Psoas muscle (tissue), 8 donors: ENCODE measurements at places on chromosomes 1 and 21. TPM values are rescaled to one million over a fixed set of nuclear protein-coding genes. Genes with fewer than 3 reads are reported as not detected.

DNA sequence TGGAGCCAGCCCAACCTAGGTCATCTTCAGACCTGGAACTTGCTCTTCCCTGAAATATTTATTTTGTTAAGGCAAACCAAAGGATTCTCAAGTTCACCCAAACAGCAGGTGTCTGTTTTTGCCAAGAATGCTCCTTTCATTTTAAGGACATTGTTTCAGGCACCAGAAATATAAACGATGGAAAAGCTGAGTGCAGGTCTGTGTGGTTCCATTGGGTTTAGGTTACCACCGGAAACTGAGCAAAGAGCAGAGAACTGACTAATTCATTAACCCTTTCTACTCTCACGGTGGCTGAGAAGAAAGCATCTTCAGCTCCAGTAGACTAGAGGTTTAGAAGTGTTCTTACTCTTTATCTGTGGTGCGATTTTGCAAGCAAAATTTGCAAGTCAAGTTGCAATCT, 38.0 kb upstream of the ZC3H11B start:
- DNase-seq: no peak

Gene DIO1
- polyA plus RNA-seq: not detected

- peak; percentile 45 for DNase-seq
These were observed 17.5 kb downstream of the LRRC71 start for GRCh38 chr1:156937883-156938282.

- no peak for DNase-seq
These were observed 2.8 kb downstream of the ADGRL2 start for GRCh38 chr1:81803431-81804110.

DNA sequence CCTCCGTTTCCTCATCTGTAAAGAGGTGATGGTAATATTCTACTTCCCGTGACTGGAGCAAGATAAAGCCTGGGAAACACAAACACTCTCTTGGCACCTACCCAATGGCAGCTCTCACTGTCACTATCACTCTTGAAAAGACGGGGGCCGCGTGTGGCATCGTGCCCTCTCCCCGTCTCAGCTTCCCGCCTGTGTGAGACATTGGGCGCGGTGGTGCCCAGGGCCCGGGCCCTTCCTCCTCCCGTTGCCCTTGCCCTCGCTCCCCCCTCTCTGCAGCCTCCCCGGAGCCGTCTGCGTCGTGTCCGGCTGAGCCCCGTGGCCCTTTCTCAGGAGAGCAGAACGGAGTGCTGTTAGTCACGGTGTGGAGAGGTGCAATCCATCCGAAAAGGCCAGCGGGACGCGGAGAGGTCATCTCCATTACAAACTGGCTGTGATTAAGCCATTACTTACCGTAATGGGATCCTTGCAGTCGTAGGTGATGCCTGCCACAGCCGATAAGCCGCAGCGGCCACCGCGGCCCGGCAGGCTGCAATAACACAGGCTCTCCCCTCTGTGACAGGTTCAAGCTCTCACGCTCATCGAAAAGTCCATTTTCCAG, 156.4 kb upstream of the ZC3H12A start:
- DNase-seq: no peak

DNA sequence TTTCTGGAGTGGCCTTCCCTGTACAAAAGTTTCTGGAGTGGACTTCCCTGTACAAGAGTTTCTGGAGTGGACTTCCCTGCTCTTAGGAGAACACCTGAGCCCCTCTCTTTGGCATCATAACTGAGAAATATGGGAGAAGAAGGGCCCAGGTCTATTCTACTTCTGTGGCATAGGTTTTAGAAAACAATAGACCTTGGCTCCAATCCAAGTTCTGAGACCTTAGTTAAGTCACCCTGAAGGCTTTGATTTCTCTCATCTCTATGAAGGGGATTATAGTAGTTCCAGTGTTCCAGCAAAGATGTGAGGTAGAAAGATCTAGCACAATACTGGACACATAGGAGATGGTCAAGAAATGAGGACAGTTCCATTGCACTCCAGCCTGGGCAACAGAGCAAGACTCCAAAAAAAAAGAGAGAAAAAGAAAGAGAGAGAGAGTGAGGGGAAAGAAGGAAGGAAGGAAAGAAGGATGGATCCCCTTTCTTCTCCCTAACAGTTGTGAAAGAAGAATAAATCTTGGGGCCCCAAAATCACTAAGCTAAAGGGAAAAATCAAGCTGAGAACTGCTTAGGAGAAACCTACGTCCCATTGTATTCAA, 13.3 kb upstream of the EIF4G3 start:
- DNase-seq: no peak

DNA sequence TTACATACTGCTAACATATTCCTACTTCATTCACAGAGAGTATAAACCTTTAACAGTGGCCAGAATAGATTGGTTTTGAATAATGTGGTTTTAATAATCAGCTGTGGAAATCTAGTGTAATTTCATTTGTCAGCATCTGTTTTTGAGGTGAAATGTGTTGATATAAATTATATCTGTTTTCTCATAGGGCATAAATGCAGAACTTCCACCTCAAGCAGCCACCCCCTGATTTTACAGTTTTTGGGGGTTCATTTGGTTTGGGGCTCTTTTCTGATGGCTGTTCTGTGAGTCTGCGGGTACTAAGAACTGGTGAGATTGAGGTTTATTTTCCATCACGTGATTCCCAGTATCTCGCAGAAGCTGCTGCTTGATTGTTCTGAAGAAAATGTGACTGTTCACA, 23.2 kb downstream of the EDARADD start:
- no peak for DNase-seq

DNA sequence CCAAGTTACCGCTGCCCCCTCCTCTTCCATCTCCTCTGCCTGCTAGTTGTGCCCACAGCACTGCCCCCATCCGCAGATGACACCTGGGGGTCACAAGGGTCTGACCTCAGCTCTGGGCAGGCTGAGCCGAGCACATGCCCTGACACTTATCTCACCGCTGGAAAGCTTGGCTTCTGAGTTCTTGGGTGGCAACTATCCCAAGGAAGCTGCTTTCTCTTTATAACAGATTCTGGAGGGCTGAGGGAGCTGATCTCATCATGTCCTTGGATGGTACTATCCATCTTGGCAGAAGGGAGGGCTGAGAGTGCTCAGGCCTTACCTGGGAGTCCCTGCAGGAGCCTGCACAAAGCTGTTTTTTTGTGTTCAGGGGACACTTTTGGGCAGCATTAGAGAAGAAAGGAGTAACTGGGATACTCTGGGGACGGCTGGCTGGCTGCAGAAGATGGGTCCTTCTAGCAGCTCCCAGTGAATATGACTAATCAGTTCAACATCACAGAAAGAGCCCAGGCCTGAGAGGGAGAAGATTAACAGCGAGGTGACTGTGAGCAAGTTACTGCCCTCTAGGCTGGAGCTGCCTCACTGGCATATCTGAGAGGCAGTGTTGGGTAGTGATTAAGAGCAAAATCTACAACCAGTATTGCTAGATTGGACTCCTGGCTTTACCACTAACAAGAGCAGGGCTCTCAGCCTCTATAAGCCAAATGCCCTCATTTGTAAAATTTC, 71.6 kb downstream of the PLXNA2 start:
- DNase-seq: no peak

DNA sequence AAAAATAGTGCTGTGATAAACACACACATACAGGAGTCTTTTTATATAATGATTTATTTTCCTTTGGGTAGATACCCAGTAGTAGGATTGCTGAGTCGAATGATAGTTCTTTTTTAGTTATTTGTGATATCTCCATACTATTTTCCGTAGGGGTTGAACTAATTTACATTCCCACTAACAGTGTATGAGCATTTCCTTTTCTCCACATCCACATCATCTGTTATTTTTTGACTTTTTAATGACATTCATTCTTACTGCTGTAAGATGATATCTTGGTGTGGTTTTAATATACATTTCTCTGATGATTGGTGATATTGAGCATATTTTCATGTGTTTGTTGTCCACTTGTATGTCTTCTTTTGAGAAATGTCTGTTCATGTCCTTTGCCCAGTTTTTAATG, 78.3 kb downstream of the NIBAN1 start:
- no peak for DNase-seq

DNA sequence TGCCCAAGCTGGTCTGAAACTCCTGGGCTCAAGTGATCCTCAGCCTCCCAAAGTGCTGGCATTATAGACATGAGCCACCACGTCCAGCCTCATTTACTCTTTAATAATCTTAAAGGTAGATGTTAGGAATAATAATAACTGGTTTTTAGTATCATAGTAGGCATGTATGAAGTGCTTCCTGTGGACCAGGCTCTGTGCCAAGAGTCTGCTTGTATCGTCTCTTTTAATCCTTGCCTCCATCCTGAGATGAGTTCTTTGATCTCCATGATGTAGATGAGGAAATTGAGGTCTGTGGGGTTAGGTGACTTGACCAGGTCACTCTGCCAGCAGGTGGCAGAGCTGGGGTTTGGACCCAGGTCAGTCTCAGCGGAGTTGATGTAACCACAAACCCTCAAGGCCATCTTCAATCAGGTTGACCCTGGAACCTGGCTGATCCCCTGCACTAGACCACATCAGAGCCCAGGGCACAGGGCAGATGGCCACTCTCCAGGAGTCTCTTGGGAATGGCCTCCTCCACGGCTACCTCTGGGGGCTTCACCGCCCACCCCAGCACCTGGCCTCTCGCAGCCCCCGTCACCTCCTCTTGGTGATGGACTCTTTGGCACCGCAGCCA, 11.3 kb downstream of the EFHD2 start:
- DNase-seq: no peak

Gene KCNA2
- 0.14 TPM for polyA plus RNA-seq

DNA sequence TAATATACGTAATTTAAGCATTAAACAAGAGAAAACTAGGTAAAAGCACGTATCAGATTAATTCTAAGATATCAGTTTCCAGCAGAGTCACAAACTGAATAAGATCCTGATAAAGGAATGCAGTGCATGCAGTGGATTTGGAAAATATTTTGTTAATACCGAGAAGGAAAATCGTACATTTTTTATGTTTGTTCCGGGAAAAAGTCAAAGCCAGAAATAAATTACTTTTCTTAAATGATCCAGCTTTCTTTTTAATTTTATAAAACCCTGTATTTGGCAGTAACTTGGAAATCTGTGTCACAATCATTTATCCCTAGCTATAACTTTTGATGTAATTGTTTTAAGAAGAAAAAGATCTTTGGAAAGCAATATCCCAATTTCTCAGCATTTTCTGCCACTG, 955 bp downstream of the PALMD start:
- no peak for DNase-seq

- DNase-seq: no peak
These were observed 133.0 kb downstream of the CDC42BPA start for GRCh38 chr1:227185291-227185690.

GRCh38 chr1:63329621-63330330, 7.4 kb downstream of the FOXD3 start:
- DNase-seq: no peak

Gene SCAF4
- polyA plus RNA-seq: 7.5 TPM

DNA sequence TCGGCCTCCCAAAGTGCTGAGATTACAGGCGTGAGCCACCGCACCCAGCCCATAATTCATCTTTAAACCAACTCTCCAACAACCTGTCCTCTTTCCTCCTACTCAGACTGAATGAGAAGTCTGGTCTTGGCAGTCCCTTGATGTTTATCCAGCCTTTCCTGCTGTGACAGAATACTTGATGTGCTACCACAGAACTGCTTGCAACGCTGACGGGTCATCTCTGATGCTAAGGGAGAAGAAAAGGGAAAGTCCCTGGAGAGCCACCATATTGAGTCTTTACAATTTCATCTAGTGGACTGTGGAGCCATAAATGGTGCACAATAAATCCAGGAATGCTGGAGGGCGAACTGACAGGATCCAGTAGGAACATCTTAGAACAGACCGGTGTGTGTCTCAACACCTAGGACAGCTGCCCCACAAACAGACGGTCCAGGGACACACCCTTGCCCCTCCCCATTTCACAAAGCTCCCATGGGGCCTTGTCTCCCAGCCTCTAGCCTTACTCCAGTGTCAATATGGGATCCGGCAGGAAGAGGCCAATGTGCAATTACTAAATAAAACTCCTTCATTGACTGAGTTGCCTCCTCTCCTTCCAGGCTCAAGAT, 30.7 kb downstream of the JAK1 start:
- DNase-seq: no peak

DNA sequence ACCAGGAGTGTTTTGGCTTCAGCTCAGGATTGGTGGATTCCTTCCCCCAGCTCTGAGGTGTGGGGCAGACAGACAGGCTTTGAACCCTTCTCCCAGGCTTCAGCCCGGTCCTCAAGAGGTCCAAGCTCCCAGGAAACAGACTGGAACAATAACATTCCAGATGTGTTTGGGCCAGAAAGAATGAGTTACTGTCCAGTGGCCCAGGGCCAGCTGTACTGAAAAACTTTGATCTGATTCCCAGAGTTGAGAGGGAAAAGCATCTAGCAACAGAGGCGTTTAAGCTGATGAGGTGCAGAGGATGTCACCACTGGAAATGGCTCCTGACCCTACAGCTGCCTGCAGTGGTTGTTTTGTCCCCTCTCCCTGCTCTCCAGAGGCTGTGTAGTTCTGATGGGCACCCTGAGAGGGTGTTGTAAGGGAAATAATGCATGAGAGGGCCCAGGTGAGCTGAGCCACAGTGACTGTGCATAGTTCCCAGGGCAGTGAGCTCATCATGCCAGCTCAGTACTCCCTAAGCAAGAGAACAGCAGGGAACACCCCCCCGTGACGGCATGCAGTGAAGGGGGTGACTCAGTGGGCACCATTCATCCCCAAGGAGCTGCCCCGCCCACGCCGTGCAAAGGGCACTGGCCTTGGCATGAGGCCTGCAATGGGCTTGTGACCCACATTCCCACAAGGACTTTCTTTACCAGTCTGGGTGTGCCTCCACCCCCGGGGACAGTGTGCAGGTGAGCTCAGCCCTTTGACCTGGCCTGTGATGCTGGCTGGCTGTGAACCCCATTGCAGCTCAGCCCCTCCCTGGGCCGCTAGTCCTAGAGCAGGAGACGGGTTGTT, 13.8 kb upstream of the SFN start:
- DNase-seq: peak; percentile 61

Gene ACTL8
- not detected for polyA plus RNA-seq

DNA sequence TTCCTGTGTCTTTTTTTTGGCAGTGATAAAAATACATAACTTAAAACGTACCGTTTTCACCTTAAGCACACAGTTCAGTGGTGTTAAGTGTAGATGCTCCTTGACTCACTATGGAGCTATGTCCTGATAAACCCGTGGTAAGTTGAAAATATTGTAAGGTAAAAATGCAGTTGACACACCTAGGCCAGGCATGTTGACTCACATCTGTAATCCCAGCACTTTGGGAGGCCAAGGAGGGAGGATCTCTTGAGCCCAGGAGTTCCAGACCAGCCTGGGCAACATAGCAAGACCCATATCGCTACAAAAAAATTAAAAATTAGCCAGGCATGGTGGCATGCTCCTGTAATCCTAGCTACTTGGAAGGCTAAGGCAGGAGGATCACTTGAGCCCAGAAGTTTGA, 73.6 kb upstream of the COG2 start:
- DNase-seq: no peak

DNA sequence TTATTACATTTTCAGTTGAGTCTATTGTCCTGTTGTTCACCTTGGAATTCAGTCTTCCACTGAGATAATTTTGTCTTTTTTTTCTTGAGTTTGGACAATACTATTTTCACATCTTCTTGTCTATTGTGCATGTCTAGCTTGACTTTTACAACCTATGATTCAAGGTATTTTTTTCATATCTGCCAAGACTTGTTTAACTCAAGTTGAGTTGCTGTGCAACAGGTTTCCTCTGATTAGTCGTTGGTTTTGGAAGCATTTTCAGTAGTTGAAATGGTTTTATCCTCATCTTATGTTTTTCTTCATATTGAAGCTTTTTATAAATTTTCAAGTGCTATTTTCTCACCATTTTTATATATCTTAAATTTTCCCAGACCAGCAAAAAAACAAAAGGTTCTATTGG, 103.6 kb downstream of the SCMH1 start:
- DNase-seq: no peak
